ENCODE measurements at places on chromosomes 7 and 10.

DNA sequence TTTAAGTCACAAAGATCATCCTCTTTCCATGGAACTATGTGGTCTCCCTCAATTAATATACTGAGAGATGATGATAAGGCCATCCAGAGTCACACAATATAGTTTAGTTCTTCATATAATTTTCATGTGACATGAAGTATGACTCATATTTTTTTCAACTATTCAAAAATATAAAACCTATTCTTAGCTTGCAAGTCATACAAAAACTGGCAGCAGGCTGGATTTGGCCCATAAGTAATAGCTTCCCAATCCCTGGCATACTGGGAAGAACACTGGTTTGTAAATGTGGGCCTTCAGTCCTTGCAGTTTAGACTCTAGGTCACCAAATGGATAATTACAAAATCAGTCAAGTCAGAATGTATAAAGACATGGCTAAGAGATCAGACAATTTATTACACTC, 356.6 kb downstream of the PPP1R3A start:
- no peak for DNase-seq

DNA sequence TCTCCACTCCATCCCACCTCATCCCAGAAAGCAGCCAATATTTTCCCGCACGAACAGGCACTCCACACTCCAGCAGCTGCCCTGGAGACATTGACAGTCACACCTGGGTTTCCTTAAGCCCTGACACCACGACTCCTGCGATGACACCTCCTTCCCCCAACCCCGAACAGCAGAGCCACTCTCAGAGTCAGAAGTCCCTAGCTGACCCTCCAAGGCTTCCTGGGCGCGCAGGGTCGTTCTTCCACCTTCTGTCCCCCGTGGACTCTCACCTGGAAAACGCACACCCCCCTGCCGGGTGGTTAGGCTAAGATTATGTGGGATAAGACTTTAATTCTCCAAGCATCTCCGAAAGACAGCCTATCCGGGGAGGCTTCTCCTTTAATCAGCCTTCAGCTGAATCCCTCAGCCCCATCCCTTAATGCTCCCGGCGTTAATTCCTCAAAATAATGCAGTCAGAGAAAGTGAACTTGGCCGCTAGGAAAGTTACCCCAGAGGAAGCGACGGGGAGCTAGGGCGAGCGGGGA, 1.1 kb downstream of the DENND11 start:
- DNase-seq, result no peak

DNA sequence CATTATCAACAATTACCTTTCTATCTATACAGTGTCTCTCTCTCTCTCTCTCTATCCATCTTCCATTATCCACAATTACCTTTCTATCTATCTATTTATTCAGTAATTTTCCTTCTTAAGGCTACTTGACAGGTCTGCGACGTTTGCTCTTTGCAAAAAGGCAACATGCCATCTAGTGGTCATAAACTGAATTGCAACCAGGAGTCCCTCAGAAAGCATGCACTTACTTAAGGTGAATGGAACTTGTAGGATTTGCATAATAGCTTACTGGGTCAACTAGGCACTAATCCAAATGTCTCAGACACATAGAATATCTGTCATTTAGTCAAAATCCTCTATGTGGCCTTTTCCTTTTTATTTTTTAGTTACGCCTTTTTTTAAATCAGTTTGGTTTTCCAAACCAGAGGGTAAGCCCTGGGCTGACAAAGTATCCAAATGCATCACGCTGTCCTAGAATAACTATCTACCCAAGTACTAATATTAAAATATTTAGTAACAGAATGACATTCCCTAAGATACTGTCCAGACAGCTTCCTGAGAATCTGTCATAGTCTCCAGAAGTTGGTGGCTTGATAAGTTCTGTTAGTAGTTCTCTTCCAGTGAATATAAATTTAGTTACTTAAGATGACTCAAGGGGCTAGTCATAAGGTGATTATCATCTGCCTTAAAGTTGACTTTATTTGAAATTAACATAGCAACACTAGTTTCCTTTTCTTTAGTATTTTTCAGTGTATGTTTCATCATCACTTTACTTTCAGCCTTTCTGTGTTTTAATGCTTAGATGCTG, 208.3 kb downstream of the PPP1R3A start:
- DNase-seq, result peak; percentile 87

DNA sequence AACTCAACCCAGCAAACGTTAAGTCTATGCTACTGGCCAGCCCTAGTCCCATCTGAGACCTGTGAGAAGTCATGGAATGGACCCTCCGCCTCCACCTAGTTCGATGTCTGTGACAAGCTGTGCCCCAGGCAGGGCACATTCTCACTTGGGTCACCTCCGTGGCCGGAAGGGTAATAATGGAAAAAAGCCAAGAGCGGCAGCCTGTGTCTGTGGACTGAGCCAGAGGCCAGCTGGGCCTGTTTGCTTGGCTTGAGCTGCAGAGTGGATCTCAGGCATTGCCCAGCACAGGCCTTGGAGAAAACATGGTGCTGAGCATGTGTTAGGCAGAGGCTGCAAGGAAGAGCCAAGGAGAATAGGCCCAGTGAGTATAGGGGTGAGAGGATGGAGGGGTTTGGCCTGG, 97.8 kb downstream of the GALNT17 start:
- no peak for DNase-seq

DNA sequence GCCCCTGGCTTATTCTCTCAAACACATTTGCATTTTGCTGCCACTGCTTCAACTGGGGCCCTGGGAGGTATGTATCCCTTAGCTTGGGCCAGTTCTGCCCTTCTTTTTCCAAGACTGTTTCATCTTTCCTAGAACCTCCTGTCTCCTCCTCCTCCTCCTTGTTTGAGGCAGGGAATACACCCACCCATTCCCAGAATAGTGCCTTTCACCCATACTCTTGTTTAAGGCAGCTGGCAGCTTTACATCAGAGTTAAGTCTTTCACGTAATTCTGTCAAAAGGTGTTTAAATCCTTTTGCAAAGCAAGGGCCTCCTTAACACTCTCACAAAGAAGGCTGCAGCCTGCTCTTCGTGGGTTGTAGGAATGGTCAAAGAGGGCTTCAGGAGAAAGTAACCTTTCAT, 150.9 kb upstream of the AGK start:
- no peak for DNase-seq

DNA sequence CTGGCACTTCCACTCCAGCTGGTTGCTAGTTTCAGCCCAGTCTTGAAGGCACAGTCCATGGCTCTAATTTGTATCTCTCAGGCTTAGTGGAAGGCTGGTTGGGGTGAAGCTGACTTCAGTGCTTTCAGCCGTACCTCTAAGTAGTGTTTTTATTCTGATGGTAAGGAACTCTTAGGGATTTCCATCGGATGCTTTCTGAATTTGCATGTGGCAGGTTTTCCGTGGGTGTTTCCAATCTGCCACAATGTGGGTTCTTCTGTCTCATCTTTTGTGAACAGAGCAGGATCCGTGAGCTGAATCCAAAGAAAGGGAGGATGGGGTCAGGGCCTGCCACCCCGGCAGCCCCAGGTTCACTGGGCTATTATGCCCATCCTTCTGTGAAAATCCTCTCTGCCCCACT, 607.9 kb upstream of the MKI67 start:
- no peak for DNase-seq

DNA sequence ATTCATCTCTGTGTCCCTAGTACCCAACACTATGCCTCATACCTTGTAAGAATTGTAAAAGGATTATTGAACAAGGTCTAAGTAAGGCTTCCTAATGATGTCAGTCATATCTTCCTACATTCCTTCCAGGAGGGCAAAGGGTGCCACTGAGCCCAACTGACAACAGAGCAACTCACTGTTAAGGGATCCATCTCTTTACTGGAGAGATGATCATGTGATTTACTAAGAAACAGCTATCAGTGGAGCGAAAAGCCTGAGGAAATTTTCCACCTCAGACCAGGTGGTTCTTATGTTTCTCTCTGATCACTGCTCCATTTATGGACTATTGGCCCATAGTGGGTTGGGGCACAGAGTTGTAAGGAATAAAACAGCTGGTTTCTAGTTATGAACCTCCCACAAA, 38.9 kb upstream of the CNNM1 start:
- DNase-seq, result no peak

- DNase-seq, result no peak
Measured at GRCh38 chr10:314381-314780, 179.1 kb downstream of the ZMYND11 start.

DNA sequence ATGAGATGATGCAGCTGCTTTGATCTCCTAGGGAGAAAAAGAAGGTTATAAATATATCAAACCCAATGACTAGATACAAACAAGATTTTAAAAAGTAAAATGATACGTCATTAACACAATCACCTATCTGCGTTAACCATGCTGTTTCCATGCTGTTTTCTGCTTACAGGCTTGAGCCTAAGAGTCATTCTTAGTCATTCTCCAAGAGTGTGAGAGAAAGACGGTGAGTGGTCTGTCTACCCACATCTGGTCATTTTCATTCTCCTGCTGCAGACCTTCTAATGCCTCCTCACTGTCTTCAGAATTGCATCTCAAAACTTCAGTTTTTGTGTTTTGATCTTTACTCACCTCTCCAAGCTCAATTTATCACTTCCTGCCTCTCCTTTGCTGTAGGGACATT, 98.0 kb upstream of the ELMO1 start:
- DNase-seq, result no peak

DNA sequence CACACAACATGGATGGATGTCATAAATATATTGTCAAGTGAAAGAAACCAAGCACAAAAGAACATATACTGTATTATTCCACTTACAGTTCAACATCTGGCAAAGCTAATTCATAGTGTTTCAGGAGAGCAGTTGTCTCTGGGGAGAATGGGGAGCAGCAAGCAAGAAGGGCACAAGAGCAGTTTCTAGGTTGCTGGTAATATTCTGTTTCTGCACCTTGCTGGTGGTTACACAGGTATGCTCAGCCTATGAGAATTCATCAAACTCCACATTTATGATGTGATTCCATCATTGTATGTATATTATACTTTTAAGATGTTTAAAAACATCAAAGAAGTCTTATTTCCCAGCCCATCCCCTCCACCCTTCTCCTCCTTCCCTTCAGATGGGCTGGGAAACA, 18.1 kb upstream of the PALS2 start:
- no peak for DNase-seq

DNA sequence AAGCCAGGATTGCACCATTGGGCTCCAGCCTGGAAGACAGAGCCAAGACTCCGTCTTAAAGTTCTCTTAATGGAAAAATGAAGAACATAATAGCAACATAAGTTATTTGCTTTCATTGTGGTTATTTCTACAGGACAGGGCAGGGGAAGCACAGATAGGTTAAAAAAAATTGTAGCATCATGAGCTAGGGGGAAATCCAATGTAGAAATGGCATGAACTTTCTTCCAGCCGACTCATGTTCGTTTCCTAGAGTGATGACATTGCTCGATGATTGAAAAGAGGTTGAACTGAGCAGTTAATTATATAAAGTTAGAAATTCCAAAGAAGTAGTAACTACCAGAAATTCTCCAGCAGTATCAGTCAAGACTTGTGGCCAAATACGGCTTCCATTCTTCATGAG, 64.9 kb downstream of the DAGLB start:
- no peak for DNase-seq

DNA sequence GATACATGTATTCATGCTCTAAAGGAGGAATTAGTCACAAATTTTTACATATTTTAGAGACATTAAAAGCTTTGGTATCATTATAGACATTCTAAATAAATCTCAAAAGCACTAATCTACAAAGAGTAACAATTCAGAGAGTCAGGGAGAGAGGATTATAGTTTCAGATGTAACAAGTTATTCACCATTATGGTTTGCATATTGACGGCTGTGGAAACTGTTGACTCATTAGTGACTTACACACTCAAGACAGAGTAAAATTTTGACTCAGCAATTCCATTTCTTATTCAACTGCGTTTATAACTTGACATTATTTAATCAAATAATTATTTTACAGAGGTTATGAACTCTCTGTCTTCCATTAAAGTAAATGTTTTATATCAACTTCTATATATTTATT, 95.4 kb upstream of the SEMA3C start:
- DNase-seq, result no peak

GRCh38 chr10:71467569-71468362, 71.0 kb downstream of the CDH23 start:
- DNase-seq, result no peak

DNA sequence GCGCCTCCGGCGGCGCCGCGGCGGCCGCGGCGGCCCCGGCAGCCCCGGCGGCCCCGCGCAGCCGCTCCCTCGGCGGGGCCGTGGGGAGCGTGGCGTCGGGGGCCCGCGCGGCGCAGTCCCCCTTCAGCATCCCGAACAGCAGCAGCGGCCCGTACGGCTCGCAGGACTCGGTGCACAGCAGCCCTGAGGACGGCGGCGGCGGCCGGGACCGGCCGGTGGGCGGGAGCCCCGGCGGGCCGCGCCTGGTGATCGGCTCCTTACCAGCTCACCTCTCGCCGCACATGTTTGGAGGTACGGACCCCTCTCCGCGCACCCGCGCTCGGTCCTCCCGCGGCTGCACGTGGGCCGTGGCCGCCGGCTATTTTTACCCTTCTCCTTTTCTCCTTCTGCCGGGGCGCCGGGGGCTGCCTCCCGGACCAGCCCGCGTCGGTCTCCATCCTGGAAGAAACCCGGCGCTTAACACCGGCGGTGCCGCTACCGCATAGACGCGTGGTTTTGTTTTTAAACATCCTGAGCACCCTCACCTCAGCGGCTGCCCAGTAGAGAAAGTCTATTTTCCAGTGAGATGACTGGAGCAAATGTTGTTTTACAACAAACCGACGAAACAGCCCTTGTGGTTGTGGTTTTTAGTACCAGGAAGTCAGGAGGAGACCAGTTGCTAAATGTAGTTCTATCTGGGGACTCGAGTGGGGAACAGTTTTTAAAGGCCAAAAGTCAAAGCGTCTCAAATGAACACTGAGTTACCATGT, 1.3 kb downstream of the ZNRF2 start:
- DNase-seq, result peak; percentile 53

DNA sequence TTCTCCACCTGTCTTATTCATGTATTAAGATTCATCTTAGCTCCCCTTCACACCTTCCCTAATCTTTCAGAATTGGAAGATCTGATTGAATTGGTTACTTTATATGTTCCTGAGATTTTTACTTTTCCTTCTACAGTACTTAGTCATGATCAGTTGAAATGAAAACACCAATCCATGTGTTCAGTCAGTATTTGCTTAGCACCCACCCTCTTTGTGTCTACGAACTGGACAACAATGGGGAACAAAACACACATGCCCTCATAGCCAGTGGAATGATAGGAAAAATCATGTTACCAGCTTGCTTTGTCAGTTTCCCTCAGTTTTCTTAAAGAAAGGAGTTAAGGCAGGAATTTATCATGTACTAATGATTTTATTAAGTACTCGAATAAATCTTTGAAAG, 2.0 kb downstream of the MASTL start:
- DNase-seq, result no peak

All from LoVo (cell line).